Stimulated activated CD4-positive, alpha-beta T cell treated with anti-CD3 and anti-CD28 coated beads, Interleukin-1b, Interleukin-23, amount 100 ng/mL, for 1 hour (primary cell): ENCODE measurements at places on chromosomes 4 and X.

DNA sequence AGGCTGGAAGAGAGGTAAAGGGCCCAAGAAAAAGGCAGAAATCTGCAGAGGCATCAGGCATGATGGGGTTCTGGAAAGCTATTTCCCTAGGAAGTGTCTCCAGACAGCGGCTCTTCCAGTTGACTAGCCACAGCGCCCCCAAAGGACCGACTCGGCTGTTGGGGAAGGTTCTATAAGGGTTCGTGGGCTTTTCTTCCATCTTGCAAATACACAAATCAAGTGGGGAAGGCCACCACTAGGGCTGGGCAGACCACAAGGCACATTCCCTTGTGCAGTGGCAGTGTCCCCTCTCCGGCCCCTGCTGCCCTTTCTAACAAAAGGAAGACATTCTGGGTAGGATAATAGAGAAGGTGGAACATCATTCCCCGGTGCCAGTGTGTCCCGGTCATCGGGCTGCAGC is 18.2 kb downstream of the BCOR start:
- DNase-seq, result no peak

- DNase-seq, result no peak
Measured at GRCh38 chr4:152628128-152628527, 51.7 kb downstream of the TMEM154 start.

DNA sequence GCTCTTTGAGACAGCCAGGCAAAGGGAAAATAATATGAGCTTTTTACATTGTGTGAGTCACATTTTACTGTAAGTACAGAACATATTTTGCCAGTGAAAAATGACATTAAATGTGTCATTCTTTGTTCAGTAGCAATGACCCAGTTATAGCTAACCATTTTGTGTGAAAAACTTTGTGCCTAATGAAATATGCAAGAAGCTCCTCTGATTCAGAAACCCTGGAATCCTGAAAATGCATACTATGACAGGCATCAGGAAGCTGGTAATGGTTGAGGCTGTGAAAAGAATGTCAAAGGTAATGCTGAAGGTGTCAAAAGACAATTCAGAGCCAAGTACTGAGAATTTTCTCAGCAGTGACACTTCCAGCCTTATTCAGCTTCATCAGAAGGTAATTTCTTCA is 549.5 kb upstream of the SMIM31 start:
- no peak for DNase-seq

DNA sequence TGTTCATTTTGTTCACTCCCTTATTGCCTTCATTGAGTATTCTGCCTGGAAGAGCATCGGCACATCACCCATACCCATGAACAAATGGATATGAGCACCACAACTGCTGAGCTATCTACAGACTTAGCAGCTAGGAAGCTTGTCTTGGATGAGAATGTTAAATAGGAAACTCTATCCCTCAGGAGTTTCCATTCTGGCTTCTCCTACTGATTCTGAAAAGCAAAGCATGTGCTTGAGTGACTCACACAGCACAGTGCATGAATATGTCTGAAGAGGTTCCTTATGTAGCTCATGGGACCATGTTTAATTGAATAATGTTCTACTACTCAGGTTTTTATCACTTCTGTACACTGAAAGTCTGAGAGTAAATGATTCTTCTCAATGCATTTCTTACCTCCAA is 57.3 kb upstream of the MXRA5 start:
- no peak for DNase-seq

DNA sequence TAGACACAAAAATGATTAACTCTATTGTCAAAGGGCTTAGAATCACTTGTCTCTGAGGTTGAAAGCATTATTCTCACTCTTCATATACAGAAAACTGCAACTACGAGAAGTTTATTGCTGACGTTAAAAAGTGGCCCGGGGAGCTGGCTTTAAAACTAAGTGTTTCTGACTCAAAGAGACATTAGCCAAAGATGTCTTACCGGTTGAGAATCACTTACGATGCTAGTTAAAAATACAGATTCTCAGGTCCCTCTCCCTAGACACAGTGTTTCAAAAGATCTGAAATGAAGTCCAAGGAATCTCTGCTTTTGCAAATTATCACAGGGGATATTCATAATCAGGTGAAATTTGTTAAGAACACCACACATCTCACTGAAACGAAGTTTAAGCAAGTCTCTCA is 1.2 kb downstream of the GNPDA2 start:
- DNase-seq, result no peak

GRCh38 chrX:675955-676295 is 45.3 kb downstream of the SHOX start:
- DNase-seq, result no peak

GRCh38 chrX:35919536-35920309 is at the start of gene CFAP47:
Gene CFAP47 (plus strand): TSS chrX:35919734. CDS start chrX:35919800, 66 bp downstream.
- no peak for DNase-seq

DNA sequence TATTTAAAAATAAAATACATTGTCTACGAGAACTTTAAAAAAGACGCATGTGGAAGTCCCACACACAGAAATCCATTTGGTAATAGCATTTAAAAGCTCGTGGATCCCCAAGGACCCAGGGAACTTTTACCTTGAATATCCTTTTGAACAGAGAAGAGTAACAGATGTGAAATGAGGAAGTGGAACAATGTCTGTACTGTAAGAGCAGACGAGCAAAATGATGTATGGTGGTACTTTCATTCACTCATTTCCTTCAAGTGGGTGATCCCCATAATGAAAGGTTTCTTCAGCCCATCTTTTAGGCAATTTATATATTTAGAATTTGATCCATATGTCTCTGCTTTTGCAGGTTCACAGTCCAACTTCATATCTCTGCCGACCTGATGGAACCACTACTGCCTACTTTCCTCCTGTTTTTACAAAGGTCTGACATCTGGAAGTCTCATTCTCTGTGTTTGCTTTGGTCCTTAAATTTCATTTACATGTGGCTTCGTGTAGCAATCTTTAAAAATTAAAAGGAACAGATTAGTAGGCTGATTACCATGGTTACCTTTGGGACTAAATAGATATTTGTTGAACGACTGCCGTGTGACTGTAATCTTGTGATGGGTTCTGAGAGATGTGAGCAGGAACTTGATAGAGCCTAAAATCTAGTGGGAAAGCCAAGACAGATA is 188.4 kb downstream of the PALLD start:
- DNase-seq, result no peak

GRCh38 chr4:40216622-40217366 is 20.0 kb downstream of the RHOH start:
- no peak for DNase-seq

DNA sequence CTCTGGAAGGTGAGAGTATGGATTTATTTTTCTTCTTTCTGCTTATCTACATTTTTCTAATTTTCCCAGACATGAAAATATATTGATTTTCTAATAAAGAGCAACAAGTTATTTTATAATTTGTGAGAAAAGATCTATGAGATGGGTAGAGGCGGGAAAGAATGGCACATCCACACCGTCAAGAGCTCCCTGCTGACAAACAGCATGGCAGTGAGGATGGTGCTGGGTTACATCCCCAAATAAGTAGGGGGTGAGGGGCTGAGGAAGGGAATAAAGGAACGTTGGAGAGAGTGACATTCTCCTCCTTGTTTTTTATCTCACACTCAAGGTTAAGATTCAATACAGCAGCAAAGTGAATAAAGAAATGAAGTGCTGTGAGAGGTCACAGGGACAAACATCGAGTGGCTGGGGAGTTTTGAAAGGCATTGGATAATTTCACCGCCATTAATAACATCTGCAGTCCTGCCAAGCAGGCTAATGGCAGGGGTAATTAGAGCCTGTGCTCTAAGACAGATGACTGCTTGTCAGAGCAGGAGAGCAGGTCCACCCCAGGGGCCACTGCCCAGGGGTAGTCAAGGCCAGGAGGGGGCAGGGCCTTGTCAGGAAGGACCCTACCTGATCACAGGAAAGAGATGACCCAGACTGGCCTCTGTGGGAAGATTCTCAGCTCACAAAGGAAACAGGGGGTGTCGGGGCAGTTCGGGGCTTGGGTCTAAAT is 323.8 kb downstream of the FBXW7 start:
- no peak for DNase-seq

DNA sequence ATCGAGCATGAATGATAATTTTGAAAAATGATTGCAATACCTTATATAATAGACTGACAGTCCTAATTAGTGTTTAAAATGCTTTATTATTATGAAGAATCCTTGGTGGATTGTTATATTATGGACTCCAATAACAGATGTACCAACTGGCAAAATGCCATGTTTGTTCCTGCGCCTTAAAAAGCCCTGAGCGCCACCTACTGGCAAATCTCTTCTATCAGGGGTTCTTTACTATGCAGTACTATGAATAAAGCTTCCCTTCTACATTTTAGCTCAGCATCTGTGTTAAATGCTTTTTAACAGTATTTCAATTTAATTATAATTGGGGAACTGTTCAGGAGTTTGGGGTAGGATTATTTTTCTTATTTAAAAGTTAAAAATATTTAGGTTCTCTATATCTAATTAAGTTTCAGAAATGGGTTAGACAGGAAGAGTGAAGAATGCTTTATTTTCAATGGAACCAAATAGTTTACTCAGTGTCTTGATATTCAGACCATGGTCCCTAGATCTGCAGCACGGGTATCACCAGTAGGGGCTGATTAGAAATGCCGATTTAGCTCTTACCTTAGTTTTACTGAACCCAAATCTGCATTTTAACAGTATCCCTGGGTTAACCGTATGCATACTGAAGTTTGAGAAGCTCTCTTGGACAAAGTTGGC is 20.0 kb downstream of the CFAP97 start:
- DNase-seq, result peak; percentile 47

DNA sequence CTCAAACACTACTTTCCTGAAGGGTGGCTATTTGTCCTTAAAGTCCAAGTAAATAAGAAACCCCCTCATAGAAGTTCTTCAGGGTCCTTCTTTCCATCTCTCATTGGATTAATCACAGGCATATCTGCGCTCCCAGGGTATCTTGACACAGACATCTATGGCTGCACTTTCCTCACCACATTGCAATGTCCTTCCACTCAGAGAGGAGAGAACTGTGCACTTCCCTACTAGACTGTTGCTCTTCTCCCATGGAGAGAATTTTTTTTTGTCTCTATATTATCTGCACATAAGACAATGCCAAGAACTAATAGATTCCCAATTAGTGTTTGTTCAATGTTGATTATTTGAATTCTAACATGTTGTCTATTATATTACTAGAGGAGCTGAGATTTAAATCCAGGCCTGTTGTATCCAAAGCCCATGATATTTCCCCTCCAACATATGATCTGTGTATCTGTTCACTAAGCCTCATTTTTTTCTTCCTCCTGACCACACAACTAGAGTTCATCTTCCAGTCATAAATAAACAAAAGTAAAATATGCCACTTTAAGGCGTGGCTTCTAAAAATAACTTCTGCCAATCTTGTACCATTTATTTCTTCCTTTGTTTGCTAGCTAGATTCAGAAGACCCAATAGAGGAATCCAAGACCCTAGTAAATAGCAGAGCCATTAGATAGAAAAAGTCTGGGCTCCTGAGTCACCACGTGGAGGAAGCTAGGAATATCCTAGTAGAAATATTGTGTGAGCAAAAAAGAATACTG is 61.5 kb upstream of the FAM241A start:
- no peak for DNase-seq

- DNase-seq, result no peak
Measured at GRCh38 chrX:149569770-149570169, 17.5 kb downstream of the MAGEA9B start.

GRCh38 chr4:87109121-87109520 is 111.3 kb downstream of the KLHL8 start:
- no peak for DNase-seq

DNA sequence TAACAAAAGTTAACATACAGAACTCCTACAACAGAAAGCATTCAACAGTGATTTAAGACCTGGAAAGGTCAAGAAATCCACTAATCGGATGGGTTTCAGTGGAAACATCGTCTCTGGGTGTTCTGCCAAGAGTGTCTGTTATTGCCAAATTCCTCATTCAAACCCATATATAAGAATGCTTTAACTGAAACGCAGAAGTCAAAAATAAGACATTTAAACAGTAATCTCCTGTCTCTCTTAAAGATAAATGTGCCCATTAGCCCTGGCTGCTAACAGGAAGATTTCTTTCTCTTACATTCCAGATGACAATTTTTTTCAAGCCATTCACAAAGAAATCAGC is 31.5 kb downstream of the DCTD start:
- DNase-seq, result no peak

- DNase-seq, result no peak
Measured at GRCh38 chr4:98691588-98691987, 33.2 kb upstream of the TSPAN5 start.

DNA sequence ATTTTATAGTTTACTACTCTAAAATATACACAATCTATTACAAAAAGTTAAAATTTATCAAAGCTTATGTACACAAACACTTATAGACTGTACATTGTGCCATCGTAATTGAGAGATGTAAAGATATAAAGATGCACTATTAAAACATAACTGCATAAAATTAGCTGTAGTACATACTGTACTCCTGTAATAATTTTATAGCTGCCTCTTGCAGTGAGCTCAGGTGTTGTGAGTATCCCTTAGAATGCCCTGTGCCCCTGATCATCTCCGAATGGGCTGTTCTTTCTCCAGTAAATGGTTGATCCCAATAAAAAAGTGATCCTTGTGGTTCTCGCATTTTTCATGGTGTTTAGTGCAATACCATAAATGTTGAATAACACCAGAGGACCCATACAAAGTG is 101.2 kb downstream of the TMEM164 start:
- DNase-seq, result no peak

- DNase-seq, result no peak
Measured at GRCh38 chr4:102758241-102759160, 2.3 kb downstream of the MANBA start.

GRCh38 chr4:29900336-29900735 is 819.8 kb upstream of the PCDH7 start:
- no peak for DNase-seq

- no peak for DNase-seq
Measured at GRCh38 chr4:153483432-153484418, 17.6 kb downstream of the TMEM131L start.

DNA sequence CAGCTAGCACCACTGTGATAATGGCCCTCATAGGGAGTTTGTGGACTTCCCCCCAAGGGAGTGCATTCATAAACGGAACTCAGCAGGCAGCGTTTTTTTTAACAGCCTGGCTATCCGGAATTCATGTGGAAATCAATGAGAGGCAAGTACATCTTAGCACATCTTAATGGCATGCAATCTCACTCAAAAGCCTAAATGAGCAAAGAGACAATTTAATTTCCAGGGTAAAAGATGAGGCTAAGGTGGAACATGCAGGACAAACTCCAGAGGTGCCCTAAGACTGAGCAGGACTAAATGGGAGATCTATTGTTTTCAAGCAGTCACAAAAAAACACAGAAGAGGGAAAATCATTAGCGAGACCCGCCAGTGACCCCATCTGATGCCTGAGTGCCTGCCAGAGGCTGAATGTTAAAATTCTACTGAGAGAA is 243.5 kb upstream of the KCNIP4 start:
- no peak for DNase-seq

GRCh38 chr4:138297743-138298405 is 55.7 kb upstream of the SLC7A11 start:
- no peak for DNase-seq

DNA sequence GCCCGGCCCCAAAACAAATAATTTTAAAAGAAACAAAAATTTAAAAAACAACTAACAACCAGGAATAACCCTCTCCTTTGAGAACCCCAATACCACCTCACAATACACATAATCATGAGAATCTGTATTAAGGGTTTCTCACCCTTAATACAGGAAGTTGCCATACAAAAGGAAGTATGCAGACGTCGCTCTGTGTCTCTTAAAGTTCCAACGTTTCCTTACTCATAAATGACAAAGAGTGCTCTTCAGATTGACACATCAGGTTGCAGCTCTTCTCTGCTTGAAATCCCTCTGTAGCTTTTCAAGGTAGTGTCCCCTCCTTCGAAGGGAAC is 73.9 kb upstream of the IRF2 start:
- DNase-seq, result no peak
